ENCODE measurements at places on chromosomes 5 and 9.
A peak's percentile ranks its signal among the peaks of the same experiment; 100 is the strongest.

DNA sequence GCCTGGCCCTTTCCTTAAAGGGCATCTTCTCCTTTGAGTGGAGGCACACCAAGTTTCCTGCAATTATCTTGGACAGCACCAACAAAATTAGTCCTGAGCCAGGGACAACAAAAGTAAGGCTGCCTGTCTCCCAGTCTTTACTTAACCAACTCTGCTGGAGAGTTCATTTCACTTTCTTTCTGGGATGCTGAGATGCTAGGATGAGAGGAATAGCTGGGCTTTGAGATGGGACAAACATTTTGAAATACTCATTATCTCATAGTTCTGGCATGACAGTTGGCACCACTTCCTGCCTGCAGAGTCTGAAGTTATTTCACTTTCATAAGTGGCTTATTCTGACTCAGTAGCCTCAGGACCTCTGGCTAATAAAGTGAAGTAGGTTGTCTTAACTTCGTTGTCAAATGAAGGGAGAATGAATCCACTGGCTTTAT is 157.0 kb downstream of the C9orf152 start:
- DNase-seq = no peak

DNA sequence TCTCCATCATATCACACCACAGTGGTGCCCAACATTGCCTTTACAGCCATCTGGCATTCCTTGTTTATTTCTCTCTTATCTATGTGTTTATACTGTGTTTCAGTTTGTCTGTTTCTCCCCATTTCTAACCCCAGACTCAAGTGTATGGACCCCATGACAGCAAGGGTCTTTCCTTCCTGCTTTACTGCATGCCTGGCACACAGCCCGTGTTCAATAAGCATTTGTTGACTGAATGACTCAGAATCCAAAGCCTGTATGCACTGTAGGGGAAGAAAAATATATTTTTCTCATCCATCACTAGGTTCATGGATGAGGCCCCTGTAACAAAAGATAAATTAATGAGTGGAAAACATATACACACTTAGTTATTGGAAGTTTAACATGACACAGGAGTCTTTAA is 190.8 kb upstream of the SEMA6A start:
- no peak for DNase-seq

DNA sequence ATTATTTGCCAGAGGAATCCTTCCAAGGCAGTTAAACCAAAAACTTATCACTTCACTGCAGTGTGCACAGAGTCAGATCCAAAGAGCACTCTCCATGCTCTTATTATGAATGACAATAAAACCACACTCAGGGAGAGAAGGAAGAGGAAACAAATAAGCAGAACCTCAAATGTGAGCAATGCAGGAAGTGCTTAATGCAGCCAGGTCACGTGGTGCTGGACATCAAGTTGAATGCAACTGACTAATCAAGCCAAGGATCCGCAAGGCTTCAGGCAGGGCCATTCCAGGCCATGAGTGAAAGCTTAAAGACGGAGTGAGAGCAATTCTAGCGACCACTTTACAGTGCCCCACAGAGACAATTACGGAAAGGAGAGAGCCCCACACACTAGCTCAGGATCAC is 230.4 kb upstream of the PUM3 start:
- DNase-seq = peak; percentile 2

- DNase-seq = no peak
Observed at GRCh38 chr5:132099076-132099748, 25.6 kb downstream of the CSF2 start.

DNA sequence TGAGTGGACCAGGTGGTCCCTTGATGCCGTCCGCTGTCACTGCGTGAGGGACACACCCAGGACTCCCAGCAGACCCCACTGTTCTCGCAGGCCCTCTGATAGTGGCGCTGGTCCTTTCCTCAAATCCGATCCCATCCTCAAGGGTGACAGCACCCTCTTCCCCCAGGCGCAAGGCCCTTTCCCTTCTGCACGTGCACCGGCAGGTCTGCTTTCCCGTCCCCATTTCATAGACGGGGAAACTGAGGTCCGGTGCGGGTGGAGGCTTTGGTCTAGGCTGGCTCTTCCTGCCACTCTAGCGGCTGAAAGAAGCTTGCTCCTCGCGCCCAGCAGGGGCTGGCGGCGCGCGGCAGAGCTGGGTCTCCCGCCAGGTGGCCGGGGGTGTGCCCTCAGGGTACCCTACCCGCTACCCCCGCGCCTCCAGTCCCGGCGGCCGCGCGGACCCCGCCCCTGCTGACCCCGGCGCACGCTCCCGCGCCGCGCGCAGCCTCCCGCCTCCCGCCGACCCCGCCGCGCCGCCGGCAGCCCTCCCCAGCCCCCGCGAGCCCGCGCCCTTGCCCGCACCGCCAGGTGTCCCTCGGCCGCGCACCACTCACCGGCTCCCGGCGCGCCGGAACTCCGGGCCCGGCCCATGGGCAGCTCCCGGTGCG is 453 bp downstream of the RASGEF1C start:
- DNase-seq = no peak

- DNase-seq = no peak
Observed at GRCh38 chr5:14244721-14245120, 101.6 kb downstream of the TRIO start.

DNA sequence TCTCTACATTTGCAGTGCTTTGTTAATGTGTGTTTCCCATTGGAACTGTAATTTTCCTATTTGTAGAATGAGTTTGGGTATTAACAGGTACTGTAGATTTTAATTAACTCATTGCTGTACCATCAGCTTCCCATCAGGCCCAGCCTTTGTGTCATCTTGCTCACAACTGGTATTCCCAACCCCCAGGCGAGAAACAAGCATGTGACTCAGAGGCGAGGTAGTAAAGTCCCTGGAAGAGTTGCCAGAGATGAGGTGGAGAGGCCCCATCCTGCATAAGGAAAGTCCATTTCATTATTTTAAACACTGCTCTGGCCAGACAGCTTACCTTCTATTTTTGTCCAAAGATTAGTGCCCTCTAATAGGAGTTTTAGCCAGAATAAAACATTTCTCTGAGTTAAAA is 29.9 kb downstream of the ADCY2 start:
- DNase-seq = no peak

- no peak for DNase-seq
Observed at GRCh38 chr9:126885131-126885641, 24.7 kb downstream of the ZBTB34 start.

- no peak for DNase-seq
Observed at GRCh38 chr5:173229382-173229959, 5.5 kb downstream of the NKX2-5 start.

DNA sequence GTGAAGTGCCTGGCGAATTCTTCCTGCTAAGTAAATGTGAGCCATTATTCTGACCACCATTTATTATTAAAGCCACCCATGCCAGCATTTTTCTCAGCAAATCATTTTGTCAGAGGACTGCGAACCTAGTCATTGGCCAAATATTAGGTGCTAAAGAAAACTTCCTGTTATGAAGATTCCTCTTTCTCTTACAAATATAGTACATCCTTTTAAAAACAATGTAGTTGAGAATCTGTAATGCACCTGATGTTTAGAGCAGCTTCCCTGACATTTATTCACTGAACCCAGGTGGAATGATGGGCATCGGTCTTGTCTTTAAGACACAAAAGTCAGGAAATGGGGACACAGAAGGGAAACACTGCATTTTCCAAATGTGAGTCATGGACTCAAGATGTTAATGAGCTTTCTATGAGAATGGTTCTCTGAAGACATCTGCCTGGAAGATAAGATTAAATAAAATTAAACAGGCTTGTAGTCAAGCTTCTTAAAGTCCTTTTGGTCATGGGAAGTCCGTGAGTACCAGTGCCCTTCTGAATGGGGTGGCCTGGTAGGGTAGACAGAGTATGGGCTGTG is 290.6 kb downstream of the FBXL7 start:
- no peak for DNase-seq

DNA sequence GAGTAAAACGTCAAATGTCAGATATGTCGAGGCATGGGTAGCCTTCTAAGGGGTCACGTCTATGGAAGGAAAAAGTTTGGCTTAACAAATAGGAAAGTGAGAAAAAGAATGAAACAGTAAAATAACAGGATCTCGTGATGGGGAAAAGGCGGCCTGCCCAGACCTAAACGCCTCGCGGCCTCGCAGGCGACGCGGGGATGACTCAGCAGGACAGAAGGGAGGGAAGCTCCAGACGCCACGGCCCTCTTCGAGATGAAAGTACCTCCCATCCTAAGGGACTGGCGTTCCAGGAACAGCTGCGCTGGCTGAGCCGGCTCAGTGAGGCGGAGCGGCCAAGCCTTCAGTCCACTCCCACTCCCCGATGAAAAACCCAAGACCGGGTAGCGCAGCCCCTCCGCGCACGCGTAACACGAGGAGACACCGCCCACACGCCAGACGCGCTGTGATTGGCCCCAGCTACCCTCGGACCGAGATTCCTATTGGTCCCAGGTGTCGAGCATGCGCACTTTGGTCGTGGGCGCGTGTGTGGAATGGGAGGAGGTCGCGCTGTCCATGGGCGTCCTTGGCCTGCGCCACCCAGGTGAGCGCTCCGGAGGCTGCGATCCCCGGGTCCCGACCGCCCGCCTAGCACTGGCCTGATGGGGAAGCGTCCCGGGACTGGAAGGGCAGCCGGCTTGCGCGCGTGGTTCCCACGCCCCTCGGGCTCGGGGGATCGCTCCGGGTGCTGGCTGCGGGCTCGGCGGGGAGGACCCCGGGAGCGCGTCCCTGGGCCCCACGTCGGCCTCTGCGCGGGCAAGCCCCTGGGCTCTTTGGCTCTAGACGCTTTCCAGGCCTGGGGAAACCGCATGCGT is 588.5 kb downstream of the MTRR start:
- DNase-seq = peak; percentile 67

- no peak for DNase-seq
Observed at GRCh38 chr5:14036947-14037346, 92.5 kb upstream of the DNAH5 start.

DNA sequence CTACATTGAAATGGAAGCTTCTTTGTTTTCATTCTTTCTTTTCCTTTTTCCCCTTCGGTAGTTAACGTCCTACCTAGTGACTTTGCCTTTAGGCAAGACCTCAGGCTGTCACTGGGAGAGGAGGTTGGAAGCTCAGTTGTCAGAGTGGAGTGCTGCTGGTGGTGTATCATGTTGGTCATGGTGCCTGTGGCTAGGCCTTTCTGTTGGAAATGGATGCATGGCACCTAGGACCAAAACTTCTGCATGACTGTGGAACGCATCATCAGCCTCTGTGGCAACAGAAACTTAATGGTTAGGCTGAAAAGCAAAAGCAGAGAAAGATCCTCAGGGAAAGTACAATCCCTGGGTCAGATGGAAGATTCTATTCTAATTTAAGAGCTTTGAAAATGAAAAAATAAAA is 57.9 kb downstream of the OSTF1 start:
- no peak for DNase-seq

GRCh38 chr5:149410071-149410470 is 31.0 kb upstream of the IL17B start:
- no peak for DNase-seq

DNA sequence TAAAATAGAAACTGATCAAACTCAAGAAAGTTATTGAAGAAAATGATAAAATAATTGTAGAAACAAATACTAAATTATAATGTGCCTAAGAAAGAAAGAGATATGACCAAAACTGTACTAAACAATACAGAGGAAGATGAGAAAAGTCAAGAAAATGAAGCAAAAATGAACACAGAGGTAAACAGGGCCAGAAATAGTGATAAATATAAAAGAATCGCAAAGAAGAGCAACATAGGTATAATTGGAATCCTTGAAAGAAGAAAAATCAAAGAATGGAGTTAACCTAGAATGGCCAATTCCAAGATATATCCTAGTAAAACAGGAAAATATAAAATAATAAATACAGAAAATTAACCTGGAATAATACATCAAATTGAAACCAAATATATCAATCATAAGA is 69.6 kb downstream of the CSF2 start:
- no peak for DNase-seq

- no peak for DNase-seq
Observed at GRCh38 chr5:123865641-123866040, 353.7 kb downstream of the CSNK1G3 start.

DNA sequence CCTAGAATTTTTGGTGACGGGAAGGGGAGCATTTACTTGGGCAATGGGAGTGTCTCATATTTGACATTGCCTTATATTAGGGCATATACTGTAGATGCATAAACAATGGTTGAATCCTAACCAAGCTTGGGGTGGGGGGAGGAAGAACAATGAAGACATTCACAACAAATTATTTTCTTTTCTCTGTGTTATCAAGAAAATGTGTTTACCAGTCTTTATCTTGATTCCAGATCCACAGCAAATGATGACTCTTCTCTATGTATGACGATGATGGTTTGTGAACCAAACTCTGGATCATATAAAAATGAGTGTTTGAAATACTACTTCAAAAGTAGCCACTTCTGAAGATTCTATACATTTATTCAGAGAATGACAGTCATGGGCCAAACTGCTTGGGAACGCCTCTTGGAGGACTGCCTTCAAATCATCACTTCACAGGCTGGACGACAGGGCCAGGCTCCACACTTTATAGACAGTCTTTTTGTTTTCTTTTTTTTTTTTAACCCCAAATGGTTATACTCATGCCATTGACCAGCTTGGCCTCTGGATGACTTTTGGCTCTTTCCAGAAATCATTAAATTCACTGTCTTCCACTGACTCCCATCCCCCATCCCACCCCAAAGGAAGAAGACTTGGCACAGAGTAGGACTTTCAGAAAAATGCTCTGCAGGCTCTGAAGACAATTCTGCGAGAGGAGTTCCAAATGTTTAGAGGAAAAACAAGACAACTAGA is 123.8 kb upstream of the LIFR start:
- DNase-seq = no peak

Data from HFF-Myc (cell line).